Astrocyte of the spinal cord (primary cell): ENCODE measurements at places on chromosomes 11 and 22.

- no peak for DNase-seq
Measured at GRCh38 chr22:39349506-39349966, 255 bp upstream of the SYNGR1 start.

- DNase-seq = no peak
Measured at GRCh38 chr11:60348116-60348515, 21.1 kb downstream of the MS4A6E start.

- no peak for DNase-seq
Measured at GRCh38 chr11:73218106-73218829, at the start of gene P2RY2. Gene P2RY2, plus strand, starts transcription at chr11:73218281. Its CDS starts 15,879 bp downstream, at chr11:73234160.

GRCh38 chr11:131041331-131042040, 125.2 kb upstream of the SNX19 start:
- no peak for DNase-seq

GRCh38 chr11:19805827-19806226, 93.2 kb downstream of the NAV2 start:
- DNase-seq = peak; percentile 29

GRCh38 chr11:71241721-71242259, 10.6 kb downstream of the SHANK2 start:
- no peak for DNase-seq
